Stimulated activated CD4-positive, alpha-beta T cell treated with anti-CD3 and anti-CD28 coated beads, Interleukin-1b, Interleukin-23, amount 100 ng/mL, for 1 hour (primary cell): ENCODE measurements at places on chromosomes 7 and 10.

DNA sequence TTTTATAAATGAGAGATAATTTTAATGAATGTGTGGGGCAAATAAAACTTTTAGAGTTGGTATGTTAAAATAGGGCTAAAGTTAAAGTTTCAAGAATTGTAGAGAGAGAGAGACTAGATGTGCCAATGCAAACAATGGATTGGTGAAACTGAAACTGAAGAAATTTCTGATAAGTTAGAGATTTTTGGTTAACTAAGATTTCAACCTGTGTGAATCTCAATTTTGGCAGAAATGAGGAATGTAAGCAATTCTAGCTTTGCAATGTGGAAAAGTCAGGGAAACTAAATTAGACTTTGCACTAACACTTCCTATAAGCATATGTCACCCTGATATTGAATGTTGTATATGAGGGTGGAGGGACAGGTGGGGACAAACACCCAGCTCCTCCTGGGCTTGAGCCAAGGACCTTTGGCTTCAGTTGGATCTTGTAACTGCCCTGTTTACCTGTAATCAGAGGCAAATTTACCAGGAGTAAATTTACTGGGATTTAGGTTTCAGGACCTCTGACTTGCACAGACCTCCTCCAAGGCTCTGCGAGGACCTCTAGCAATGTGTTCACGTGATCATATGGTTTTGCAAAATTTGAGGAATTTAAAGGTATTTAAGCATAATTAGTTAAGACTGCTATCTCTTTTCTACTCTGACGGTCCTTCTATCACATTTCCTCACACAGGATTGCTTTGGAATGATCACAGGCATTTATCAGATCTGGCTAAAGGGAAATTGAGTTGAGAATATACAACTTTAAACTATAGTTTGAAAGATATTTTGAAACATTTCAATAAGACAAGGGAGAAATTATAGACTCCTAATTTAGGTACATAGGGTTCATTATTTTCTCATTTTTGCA is 33.1 kb upstream of the RPA3 start:
- DNase-seq, result no peak

DNA sequence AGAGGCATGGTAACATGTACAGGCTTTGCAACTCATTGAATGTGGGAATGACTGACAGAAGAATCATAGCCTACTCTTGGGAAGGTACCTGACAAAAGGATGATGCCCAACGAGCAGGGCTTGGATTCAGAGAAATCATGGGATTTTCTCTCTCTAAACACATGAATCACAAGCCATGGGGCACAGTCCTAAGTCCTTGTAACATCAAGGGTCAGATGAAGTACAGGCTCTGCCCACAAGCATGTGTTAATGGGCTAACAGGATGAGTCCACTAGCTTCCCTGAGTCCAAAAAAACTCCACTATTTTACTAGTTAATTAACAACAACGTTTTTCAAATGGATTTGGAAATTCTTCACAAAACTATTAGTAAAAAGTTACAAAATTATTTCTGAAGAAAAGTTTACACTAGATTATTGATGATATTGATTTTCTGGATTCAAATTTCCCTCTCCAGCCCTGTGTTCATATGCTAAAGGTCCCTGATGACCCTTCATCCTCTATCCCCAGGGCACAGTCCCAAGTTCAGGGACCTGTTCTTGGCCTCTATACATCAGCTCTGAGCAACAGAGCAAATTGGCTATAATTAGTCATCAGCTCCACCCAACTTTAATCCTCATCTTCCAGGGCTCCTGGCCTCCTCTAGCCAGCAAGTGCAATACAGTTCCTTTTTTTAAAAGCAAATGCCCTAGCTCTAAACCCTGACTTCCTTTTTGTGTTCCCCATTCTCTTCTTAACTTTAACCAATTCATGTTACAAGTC is 99.8 kb downstream of the GSAP start:
- DNase-seq, result no peak

GRCh38 chr10:48497780-48498770 is 106.8 kb downstream of the ARHGAP22 start:
- DNase-seq, result no peak

- DNase-seq, result no peak
These were observed 64.9 kb downstream of the SCRN1 start for GRCh38 chr7:29924684-29925083.

DNA sequence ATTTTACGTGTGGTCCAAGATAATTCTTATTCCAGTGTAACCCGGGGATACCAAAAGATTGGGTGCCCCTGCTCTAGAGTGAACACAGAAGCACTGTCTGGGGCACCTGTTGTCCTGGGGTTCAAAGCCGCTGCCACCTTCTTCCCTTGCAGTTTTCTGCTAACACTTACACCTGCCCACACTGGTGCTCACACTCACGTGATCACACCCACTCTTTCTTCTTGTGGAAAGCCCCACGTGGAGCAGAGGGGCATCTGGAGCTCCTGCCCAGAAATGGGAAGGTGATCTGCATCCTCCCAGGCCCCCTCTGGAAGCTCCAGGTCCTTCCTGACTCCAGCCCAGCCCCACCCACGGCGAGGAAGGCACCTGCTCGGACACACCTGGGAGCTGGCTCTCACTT is 42.9 kb downstream of the PTPRN2 start:
- DNase-seq, result no peak

DNA sequence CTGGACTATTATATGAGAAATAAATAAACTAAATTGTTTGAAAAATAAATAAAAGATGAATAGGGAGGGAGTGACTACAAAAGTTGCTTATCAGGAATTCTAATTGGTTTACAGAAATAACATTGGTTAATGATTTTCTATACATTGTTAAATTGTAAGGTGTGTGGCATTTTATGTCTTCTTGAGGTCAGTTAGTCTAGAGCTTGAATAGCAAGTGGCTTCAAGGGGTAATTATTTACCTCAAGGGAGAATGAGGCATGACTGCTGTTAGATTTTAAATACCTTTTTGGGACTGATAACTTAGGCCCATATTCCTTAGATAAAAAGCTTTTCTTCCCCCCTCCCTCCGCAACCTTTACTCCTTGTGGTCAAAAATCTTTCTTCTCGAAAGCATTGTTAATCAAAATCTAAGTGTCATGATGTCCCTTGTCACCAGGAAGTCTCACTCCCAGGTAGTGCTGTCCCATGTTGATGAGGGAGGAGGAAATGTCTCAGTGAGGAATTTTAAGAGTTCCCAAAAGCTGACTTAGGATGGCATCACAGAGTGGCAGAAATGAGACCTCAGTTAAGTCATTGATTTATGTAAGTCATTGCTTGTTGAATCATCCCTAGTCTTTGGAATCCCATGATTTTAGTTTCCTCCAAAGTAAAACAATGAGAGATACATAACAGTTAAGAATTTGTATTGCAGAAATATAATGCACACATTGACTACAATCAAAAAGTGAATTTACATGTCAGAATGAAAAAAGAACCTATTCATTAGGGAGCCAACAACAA is 71.5 kb downstream of the MAPK8 start:
- DNase-seq, result no peak

DNA sequence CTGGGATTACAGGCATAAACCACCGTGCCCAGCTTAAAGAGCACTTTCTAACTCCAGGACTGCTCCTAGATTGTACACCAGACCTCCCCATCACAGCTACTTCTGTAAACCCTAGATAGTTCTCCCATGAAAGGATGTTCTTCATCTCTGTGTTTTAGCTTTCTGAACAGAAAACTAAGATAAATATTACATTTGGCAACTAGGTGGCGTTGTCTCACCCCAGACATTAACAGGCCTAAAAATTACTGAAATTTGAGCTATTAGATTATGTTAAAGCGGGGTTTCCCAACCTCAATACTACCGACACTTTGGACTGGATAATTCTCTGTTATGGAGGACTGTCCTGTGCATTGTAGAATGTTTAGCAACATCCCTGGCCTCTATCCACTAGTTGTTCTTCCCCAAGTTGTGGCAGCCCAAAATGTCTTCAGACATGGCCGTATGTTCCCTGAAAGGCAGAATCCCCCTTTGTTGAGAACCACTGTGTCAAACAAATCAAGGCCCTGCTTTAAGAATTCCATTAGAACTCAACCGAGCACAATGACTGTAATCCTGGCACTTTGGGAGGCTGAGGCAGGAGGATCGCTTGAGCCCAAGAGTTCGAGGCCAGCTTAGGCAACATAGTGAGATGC is 19.1 kb downstream of the ATOH7 start:
- DNase-seq, result no peak
